ENCODE measurements at places on chromosomes 3 and 15. TPM values are rescaled to one million over a fixed set of nuclear protein-coding genes. Genes with fewer than 3 reads are reported as not detected.
A peak's percentile ranks its signal among the peaks of the same experiment; 100 is the strongest.

RLBP1 gene
- not detected for total RNA-seq

GABRB3 gene
- total RNA-seq = 4.4 TPM

UBAP1L gene
- 1.8 TPM for total RNA-seq

GOLGA8J gene
- not detected for total RNA-seq

LMAN1L gene
- total RNA-seq = not detected

LCTL gene
- total RNA-seq = not detected

C3orf22 gene
- total RNA-seq = not detected

CSTA gene
- not detected for total RNA-seq

SLC51A gene
- not detected for total RNA-seq

SATB1 gene
- total RNA-seq = 28.2 TPM

- no peak for DNase-seq
These were observed 170.0 kb downstream of the NR2F2 start for GRCh38 chr15:96500508-96500907.

GRCh38 chr3:186786922-186787321 is 3.5 kb downstream of the EIF4A2 start:
- no peak for DNase-seq

DNA sequence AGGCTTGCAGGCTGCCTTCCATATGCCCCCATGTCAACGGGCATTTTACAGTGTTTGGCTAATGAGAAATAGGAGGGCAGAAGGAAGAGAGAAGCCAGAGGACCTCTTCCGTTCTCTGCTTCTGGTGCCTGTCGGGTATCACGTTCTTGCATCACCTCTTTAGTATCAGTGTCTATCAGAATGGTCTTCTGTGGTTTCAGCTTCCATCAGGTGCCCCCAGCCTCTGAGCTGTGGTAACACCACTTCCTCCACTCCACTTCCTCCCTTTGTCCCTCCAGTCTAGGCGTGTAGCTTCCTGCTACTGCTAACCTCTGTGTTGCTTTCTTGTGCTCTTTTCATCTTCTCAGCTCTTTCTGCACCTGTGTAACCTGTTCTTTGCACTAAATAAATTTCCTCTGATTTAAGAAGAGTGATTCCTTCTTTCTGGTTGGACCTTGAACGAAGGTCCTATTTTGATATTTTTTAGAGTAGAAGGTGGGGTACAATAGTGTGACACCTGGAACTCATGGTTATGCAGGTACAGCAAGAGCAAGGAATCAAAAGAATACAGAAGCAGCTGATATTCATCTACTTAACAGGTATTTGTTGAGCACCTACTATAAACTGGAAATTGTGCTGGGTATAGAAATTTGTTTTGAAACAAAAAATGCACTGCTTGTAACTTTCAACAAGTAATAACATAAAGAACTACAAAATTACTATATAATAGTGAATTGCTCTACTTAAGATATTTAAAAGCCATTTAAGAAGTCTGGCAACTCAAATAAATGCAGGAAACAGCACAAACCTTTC is 27.4 kb upstream of the FOXB1 start:
- peak; percentile 26 for DNase-seq

GRCh38 chr15:75718328-75718727 is 5.7 kb upstream of the CSPG4 start:
- no peak for DNase-seq

- DNase-seq = no peak
These were observed 47.2 kb upstream of the PLCL2 start for GRCh38 chr3:16837602-16838001.

GRCh38 chr15:48777645-48778330 is 33.1 kb downstream of the CEP152 start:
- DNase-seq = no peak

GRCh38 chr3:72555714-72556113 is 292.5 kb downstream of the SHQ1 start:
- no peak for DNase-seq

- DNase-seq = no peak
These were observed 8.2 kb downstream of the TRPC1 start for GRCh38 chr3:142732066-142732465.

GRCh38 chr15:89141885-89142284 is 53.6 kb downstream of the ABHD2 start:
- no peak for DNase-seq

- DNase-seq = peak; percentile 82
These were observed 31.8 kb upstream of the MYZAP start for GRCh38 chr15:57559875-57560274.

DNA sequence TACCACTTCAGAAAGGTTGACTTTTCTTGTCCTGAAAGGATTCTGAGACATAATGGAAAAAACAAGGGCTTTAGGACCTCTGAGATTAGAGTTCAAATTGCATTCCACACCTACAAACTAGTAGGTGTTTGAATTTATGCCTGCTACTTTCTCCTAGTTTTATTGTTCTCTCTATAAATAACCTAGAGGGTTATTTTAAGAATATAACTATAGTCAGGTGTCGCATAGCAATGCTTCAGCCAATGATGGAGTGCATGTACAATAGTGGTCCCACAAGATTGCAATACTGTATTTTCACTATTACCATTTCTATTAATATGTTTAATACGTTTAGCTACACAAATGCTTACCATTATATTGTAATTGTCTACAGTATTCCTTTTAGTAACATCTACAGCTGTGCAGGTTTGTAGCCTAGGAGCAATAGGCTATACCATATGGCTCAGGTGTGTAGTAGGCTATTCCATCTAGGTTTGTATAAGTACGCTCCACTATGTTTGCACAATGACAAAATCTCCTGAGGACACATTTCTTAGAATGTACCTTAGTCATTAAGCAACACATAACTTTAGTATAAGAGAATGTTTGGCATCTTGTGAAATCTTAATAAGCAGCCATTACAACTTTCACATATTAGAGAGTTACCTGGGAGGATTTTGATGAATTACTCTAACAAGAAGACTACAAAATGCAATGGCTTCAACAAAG is 1352.5 kb downstream of the ZPLD1 start:
- no peak for DNase-seq

DNA sequence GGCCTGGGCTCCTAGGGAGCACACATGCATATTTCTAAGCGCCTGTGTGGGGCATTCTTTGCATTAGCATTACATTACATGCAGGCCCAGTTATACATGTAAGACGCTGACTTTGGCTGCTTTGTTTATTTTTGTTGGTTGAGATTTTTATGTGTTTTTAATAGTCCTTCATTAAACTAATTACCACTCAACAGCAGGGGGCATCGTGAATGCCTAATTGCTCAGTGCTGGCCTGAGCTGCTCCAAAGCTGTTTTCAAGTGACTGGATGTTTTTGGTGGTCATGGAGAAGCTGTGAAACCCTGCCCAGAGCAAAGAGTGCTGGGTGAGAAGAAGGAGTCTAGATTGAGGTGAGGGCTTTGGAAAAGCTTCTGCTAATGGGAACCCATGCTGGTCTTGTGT is 41.5 kb downstream of the GPD1L start:
- DNase-seq = no peak

DNA sequence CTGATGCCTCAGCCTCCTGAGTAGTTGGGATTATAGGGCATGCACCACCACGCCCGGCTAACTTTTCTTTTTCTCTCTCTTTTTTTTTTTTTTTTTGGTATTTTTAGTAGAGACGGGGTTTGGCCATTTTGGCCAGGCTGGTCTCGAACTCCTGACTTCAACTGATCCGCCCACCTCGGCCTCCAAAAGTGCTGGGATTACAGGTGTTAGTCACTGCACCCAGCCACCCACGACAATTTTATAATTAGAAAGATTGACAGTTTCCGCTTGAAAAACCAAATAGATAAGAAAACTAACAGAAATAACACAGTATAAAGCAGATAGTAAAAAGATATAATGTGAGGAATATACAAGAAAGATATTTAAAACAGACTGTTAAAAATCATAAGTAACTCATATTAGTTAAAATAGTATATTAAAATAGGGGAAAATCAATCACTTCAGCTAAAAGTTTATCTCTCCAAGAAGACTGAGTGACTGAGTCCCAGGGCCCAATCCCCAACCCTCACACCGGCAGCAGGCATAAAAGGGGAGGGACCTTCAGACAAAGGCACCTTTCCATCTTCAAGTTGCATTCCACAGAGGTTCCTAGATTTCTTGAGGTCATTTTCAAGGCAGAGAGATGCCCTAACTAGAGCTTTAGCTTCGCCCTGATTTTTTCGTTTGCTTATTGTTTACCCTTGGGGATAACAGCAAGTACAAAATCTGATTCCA is 1.4 kb upstream of the WHAMM start:
- DNase-seq = no peak

GRCh38 chr3:186368717-186369116 is 6.7 kb upstream of the DGKG start:
- DNase-seq = no peak

DNA sequence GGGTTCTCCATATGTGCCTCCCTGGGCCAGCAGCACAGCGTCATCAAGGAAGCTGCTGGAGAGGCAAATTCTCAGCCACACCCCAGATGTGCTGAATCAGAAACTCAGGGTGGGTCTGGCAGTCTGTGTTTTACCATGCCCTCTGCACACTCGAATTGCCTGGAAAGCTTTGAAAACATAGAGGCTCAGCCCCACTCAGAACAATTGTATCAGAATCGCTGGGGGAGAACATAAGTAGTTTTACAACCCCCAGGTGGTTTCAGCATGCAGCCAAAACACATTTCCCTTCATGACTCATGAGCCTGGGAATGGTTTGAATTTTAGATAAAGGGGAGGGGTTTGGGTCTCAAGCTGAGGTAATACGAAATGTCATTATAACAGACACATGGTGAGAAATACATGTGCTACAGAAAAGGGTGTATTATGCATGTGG is 9.6 kb downstream of the TGM4 start:
- no peak for DNase-seq

DNA sequence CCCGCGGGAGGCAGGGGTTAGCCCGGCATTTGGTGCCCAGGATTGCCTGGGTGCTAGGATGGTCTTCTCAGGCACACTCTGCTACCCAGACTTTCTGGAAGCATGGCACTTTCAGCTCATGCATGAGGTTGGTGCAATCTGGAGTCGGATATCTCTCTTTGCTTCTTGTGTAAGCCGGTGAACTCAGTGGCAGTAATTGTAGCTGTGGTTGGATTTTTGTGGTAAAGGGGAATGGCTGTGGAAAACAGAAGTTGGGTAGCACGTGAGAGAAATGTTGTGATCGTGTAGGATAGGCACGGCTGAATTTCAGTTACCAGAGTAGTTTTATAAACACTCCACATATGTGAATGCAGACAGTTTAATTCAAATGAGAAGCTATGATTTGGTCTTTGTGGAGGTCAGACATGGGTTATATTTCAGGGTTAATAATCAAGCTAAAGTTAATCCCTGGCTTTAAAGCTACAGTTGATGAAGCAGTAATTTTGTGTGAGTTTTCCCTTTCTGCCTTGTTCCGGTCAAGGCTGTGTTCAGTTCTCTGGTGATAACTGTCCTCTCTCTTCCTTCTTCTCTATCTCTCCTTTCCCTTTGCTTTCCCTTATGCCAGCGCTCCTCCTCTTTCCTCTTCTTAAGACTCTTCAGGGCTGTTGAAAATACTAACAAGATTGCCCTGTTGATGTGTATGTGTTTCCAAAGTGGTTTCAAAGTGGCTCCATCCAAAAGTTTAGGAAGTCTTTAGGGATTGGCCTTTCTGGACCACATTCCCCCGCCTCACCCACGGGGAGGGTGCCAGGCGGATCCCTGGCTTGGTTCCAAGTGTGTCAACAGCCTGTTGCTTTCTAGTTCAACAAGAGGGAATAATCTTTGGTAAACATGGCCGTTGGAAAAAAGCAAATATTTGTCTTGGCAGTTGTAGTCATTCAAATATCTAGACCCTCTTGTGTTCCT is 404.6 kb upstream of the C2CD4B start:
- no peak for DNase-seq

DNA sequence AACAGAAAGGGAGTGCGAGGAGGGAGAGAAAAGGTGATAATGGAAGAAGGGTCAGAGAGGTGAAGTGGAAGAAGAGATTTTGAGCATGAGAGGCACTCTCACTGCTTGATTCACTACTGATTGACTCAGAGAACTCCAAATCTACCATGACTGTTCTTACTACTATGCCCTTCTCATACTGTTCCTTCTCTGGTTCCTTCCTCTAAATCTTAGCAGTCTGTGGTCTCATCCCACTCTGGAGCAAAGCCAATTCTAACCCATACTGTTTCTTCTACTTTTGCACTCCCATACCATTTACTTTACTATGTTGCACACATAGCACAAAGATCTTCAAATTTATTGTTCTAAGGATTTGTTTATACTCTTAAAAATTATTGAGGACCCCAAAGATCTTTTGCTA is 100.8 kb downstream of the DTWD1 start:
- no peak for DNase-seq

DNA sequence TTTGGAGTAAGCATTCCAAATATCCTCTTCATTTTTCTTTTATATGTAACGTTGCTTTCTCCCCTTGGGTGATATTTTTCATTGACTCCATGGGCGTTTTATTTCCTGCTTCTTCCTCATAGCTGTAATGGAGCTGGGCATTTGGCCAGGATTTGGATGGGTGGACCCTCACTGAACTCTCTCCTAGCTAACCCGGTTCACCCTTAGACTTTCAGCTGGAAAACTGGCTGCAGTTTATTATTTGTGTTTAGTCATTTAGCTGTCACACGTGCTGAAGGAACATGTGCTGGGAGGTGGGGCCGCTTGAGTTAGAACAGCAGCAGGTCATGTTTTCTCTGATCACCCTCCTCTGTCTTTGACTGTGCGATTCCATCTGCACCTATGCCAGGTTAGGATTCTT is 407.6 kb downstream of the ZIC1 start:
- no peak for DNase-seq

- peak; percentile 58 for DNase-seq
These were observed 378 bp upstream of the FEM1B start for GRCh38 chr15:68277131-68277602.

DNA sequence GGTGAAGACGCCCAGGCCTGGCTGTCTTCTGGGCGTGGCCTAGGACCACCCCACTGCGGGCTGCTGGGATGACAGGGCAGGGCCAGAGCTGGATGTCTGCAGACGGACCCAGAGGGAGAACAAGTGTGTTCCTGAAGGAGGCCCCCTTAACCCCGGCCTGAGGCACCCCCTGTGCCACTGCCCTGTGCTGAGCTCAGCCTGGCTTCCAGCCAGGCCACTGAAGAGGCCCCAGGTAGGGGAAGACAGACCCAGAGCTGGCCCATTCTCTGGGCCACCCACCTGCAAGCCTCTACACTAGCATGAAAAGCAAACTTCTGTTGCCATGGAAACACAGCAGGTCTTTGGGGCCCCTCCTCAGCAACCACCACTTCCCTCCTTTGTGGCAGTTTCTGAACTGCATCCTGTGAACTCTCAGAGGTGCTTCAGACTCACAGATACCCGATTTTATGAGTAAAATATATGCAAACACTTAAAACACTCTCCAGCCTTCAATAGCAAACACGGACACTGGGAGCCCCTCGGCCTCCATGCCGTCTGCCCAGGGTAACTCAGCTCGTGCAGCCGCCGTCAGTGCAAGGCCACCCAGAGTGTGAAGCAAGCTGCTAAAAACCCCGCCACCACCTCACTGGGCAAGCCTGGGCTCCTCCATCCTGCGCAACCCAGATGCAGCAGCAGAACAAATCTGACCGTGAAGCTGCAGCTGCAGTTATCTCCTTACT is 42.5 kb downstream of the CMTM6 start:
- peak; percentile 55 for DNase-seq

- DNase-seq = no peak
These were observed 83.9 kb upstream of the STT3B start for GRCh38 chr3:31448882-31449243.

Data from endothelial cell (in vitro differentiated cells).